ENCODE measurements at places on chromosomes 1 and 21.

DNA sequence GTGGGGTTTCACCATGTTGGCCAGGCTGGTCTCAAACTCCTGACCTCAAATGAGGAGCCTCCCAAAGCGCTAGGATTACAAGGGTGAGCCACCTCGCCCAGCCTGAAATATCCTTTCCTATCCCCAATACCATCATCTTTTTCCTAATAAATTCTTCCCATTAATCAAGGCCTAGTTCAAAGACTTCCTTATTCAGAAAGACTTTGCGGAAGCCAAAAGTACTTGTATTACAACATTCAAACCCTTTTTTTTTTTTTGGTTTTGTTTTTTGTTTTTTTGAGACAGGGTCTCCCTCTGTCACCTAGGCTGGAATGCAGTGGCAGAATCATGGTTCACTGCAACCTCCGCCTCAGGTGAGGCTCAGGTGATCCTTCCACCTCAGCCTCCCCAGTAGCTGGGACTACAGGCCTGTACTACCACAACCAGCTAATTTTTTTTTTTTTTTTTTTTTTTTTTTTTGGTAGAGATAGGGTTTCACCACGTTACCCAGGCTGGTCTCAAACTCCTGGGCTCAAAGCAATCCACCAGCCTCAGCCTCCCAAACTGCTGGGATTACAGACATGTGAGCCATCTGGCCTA is 7.6 kb downstream of the SLC19A2 start:
- DNase-seq: no peak

- DNase-seq: no peak
Observed at GRCh38 chr1:236515443-236515958, 8.3 kb upstream of the LGALS8 start.

- peak; percentile 87 for DNase-seq
Observed at GRCh38 chr1:160325252-160325651, 17.8 kb downstream of the COPA start.

GRCh38 chr1:8202182-8202905 is 115.6 kb upstream of the SLC45A1 start:
- DNase-seq: no peak

DNA sequence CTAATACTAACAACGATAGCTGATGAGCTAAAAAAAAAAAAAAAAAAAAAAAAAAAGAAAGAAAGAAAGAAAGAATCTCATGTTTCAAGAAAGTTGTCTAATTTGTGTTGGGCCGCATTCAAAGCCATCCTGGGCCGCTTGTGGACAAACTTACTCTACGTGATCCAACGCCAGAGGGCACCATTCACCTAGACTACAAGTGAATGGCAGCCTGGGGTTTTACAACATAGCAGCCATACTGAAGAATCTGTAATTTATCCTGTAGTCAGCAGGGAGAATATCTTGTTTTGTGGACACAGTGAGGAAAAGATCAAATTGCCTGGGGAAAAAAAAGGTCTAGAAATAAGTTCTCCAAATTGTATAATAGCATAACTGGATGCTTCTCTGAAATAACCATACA is 47.0 kb downstream of the CYP2J2 start:
- DNase-seq: peak; percentile 45
